ENCODE measurements at places on chromosomes 2 and 18. TPM values are rescaled to one million over a fixed set of nuclear protein-coding genes. Genes with fewer than 3 reads are reported as not detected.
A peak's percentile ranks its signal among the peaks of the same experiment; 100 is the strongest.

GRCh38 chr2:790634-791245 is 113.5 kb upstream of the TMEM18 start:
- no peaks in the 10 kb centered on the region for H3K27me3 ChIP-seq
- no peaks in the 10 kb centered on the region for H3K4me1 ChIP-seq
- DNase-seq = no peak
- H3K36me3 ChIP-seq = no peaks in the 10 kb centered on the region
- no peak overlapping the region for H3K4me3 ChIP-seq

- H3K4me1 ChIP-seq = no peaks in the 10 kb centered on the region
- no peaks in the 10 kb centered on the region for H3K27me3 ChIP-seq
- H3K4me3 ChIP-seq = no peak overlapping the region
- H3K27ac ChIP-seq = no peak overlapping the region
- no peak for DNase-seq
Observed at GRCh38 chr2:216717491-216717901, 22.1 kb upstream of the IGFBP5 start.

GRCh38 chr2:39378968-39379367 is 58.1 kb downstream of the MAP4K3 start:
- H3K27ac ChIP-seq = peak overlapping the region; percentile 82
- DNase-seq = no peak
- no peak overlapping the region for H3K4me3 ChIP-seq
- no peaks in the 10 kb centered on the region for H3K27me3 ChIP-seq
- H3K4me1 ChIP-seq = peaks cover 55% of the 10 kb centered on the region

ALK gene
- total RNA-seq = 0.08 TPM

GRCh38 chr2:195659114-195659513 is 2.1 kb downstream of the SLC39A10 start:
- H3K4me3 ChIP-seq = no peak overlapping the region
- no peak for DNase-seq
- peaks cover 28% of the 10 kb centered on the region for H3K4me1 ChIP-seq
- no peaks in the 10 kb centered on the region for H3K27me3 ChIP-seq

PCARE gene
- 0.87 TPM for total RNA-seq

- H3K4me3 ChIP-seq = no peak overlapping the region
- no peak overlapping the region for H3K27ac ChIP-seq
- no peaks in the 10 kb centered on the region for H3K36me3 ChIP-seq
- no peaks in the 10 kb centered on the region for H3K4me1 ChIP-seq
- no peak for DNase-seq
Observed at GRCh38 chr2:47735136-47735869, 47.6 kb upstream of the MSH6 start.

GRCh38 chr2:171034315-171034714 is 105.3 kb downstream of the GORASP2 start:
- peaks cover 83% of the 10 kb centered on the region for H3K36me3 ChIP-seq
- DNase-seq = no peak
- no peak overlapping the region for H3K27ac ChIP-seq
- no peaks in the 10 kb centered on the region for H3K27me3 ChIP-seq

DNA sequence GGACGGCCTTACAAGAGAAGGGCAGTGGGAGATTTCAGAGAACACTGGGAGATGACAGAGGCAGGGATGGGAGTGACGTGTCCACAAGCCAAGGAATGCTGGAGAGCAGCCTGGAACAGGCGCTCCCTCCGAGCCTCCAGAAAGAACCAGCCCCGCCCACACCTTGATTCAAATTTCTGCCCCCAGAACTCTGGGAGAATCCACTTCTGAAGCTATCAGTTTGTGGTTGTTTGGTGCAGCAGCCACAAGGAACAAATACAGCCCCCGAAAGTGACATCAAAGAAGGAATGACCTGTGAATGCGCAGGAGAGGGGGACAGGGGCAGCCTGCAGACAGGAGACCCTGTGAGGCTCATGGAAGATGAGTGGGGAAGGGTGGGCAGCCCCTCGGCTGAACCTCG is 67.3 kb downstream of the TWIST2 start:
- no peaks in the 10 kb centered on the region for H3K27me3 ChIP-seq
- no peak overlapping the region for H3K27ac ChIP-seq
- no peak overlapping the region for H3K4me3 ChIP-seq
- H3K4me1 ChIP-seq = no peaks in the 10 kb centered on the region
